ENCODE measurements at places on chromosomes 11 and 22.

DNA sequence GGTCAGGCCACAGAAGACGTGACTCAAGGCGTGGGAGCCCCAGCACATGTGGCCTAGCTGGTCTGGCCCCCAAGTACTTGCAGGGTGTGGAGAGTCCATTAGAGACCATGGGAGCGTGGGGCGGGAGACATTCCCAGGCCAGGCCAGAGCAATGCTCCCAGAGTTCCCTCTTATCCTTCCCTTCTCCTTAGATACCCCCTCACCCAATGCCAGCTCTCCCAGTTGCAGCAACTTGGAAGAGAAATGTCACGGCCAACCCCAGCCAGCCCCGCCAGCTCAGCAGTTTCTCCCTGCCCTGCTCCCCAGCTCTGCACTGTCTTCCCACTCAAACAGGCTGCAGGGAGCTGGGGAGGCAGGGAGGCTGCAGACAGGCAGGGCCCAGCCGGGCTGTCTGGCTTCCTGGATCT lies 65.4 kb upstream of the TSPAN18 start:
- DNase-seq = no peak

- peak; percentile 35 for DNase-seq
Observed at GRCh38 chr11:69718147-69718546, 14.3 kb upstream of the FGF19 start.

DNA sequence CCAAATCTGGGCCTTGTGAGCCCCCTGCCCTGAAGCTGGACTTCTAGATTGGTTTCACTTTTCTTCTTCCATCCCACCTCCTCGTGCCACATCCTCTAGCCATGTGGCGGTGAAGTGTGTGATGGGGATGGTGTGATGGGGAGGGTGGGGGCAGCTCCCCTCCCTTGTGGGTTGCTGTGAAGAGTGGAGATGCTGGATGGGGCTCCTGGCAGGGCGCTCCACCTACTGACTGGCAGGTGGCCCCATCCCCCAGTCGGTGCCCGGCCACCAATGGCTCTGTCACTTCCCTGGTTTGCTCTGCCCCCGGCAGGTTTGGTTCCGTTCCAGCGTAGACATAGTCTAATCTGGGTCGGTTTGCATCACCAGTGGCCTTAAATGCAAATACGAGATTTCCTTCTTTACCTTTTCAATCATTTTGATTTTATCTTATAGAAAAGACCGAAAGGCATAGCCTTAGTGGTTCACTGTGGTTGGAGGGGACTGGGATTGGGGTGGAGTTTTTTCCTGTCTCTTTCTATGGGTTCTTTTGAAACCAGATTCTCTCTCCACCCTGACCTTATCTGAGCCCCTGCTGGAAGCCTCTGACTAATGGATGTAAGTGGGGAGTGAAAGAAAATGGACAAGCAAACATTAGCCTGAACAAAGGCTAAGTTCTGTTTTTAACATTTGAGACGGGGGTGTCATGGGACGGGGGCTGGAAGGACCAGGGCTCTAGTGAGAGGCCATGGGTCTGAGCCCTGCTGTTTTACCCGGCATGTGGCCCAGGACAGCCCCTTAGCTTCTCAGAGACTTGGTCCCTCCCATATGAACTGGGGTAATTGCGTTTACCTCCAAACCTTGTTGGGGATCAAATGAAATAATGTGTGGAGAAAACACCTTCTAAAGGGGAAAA lies 149.3 kb downstream of the CACNA1I start:
- DNase-seq = no peak

DNA sequence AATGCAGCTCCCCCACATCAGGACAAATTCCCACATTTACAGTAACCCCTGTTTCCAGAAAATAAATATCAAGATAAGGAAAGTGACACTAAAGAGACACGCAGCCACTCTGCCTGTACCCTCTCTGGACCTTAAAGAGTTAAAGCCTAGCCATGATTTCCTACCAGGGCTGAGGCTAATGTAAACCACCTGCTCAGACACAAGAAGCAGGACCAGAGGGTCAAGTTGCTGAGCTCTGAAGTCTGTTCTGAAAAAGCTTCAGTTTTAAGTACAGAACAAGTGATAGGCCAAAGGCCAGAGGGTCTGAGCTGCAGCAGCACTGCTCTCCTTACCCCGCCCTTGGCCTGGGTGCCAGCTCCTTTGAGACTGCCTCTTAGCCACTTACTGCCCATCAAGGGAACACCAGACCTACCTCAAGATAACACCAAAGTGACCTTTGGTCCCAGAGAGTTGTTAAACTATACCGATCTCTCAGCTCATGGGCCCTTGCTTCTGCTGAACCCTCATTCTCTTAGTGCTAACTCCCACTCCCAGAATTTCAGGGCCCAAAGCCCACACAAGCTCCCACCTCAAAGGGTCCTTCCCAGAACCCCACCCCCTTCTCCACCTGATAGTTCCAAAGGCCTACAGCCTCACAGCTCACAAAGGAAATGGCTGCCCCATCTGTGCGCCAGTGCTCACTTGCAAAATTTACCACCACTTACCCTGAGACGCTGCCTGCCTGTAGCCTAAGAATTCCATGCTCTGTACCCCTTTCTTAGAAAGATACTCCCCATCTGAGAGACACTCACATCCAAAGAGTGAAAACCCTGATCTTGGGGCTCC lies 40.5 kb downstream of the IL18BP start:
- peak; percentile 26 for DNase-seq

DNA sequence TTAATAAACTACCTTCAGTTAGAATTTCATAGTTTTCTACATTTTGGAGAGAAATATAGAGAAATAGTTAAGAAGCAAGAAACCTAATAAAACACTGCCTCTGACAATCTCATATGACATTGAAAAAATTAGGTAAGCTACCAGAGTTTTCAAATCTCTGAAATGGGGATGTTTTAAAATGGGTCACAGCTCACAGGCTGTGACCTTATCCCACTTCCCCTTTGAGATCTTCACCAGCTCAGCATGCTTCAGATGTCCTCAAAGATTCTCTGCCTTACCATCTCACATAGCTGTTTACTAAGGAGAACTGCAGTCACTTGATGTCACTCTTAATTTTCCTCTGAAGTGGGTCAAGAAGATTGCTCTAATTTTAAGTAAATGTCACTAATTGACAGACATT lies 717.8 kb downstream of the JRKL start:
- no peak for DNase-seq
